BJ (cell line): ENCODE measurements at places on chromosomes 5 and 9.

GRCh38 chr9:106869028-106869427 lies 6.1 kb downstream of the ZNF462 start:
- no peak for DNase-seq

GRCh38 chr9:86406366-86406765 lies 52.2 kb upstream of the TUT7 start:
- peak; percentile 62 for DNase-seq

GRCh38 chr5:135481909-135482311 lies 29.8 kb upstream of the TIFAB start:
- no peak for DNase-seq

GRCh38 chr5:80967500-80968181 lies 7.5 kb downstream of the RASGRF2 start:
- peak; percentile 47 for DNase-seq
